ENCODE measurements at places on chromosomes 2 and 18.

DNA sequence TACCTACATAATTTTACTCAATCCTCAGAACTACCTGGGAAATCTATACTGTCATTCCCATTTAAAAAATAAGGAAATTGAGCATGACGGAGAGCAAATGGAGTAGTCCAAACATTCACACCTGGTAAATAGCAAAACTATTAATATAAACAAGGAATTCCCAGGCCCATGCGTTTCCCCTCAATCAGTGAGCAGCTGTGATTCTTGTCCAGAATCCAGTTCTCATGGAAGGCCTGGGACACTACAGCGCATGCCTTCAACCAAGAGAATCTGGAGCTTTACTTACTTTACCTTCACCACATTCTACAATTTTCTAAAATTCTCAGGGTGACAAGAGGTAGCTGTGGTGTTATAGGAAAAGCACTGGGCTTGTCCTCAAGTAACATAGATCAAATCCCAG lies 259.0 kb downstream of the LRATD1 start:
- DNase-seq: no peak

DNA sequence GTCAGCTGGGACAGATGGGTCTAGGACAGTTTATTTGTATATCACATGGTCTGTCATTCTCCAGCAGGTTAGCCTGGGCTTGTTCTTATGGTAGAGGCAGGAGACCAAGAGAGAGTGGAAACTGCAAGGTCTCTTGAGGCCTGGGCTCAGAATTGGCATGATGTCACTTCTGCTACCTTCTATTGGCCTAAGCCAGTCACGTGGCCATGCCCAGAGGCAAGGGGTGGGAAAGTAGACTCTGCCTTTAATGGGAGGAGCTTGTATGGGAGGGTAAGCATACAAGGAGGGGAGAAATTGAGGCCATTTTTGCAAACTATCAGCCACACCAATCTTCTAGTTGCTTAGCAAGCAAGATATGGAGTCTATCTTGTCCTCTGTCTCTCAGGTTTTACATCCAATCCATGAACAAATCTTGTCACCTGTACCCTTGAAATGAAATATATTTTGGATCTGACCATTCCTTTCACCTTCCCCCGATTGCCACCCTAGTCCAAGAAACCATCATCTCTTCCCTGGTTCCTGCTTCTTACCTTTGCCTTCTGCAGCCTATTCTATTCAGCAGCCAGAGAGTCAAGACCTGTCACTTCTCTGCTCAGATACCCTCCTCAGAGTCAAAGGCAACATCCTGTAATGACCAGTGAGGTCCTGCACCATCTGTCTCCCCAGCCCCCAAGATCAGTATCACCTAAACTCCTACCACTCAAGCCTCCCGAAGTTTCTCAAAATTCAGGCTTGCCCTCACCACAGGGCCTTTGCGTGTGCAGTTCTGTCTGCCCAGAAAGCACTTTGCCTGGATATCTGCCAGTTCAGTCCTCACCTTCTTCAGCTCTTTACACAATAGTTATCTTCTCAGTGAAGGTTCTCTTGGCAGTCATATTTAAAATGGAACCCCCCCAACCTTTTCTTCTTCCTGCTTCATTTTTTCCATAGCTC lies 240.0 kb downstream of the LOXHD1 start:
- no peak for DNase-seq

GRCh38 chr18:26909599-26910290 lies 44.2 kb upstream of the AQP4 start:
- peak; percentile 79 for DNase-seq

GRCh38 chr2:120485096-120485495 lies 139.2 kb downstream of the INHBB start:
- no peak for DNase-seq

GRCh38 chr18:13712400-13713131 lies 13.8 kb downstream of the FAM210A start:
- DNase-seq: no peak

DNA sequence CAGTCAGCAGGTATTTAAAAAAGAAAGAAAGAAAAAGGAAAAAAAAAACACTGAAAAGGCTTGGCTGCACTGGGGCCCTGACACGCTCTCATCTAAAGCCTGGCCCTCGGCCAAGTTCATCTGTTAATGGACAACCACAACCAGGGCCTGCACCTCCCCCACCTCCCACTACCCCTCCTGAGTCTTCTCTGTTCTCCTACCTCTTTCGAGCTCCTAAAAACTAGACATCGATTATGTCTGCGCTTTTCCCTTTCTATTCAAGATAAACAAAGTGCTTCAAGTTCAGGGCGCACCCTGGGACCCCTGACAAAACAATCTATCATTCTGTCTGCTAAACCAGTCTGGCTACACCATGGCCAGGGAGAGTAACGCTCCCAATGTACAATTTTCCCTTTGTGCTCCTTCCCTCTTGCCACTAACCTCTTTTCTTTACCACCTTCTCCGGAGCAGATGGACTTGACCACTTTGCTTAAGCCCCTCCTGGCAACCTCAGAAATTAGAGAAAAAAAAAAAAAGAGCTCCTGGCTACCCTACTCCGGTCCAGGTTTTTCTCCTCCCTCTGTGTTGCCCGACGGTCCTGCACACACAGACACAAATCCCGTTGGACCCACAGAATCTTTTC lies 22.7 kb downstream of the BCL11A start:
- DNase-seq: no peak

GRCh38 chr2:23900541-23901322 lies 26.2 kb downstream of the ATAD2B start:
- peak; percentile 36 for DNase-seq

DNA sequence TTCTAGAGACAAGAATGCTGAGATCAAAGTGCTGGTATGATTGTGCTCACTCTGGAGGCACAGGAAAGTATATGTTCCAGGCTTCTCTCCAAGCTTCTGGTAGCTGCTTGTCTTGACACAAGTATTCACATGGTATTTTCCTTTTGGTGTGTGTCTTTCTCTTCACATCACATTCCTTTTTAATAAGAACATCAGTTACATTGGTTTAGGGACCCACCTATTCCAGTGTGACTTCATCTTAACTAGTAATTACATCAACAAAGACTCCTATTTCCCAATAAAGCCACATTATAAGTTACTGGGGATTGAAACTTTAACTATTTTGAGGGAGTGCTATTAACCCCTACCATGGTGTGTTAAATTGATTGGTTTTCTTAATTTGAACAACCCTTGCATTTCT lies 119.1 kb downstream of the FSIP2 start:
- DNase-seq: no peak

- no peak for DNase-seq
Observed at GRCh38 chr18:9249254-9249653, 85.3 kb upstream of the TWSG1 start.

- DNase-seq: no peak
Observed at GRCh38 chr2:12694990-12695774, 21.6 kb upstream of the TRIB2 start.

- DNase-seq: peak; percentile 29
Observed at GRCh38 chr2:117936871-117937428, 76.9 kb downstream of the CCDC93 start.

- no peak for DNase-seq
Observed at GRCh38 chr2:45789317-45789716, 137.8 kb downstream of the PRKCE start.

DNA sequence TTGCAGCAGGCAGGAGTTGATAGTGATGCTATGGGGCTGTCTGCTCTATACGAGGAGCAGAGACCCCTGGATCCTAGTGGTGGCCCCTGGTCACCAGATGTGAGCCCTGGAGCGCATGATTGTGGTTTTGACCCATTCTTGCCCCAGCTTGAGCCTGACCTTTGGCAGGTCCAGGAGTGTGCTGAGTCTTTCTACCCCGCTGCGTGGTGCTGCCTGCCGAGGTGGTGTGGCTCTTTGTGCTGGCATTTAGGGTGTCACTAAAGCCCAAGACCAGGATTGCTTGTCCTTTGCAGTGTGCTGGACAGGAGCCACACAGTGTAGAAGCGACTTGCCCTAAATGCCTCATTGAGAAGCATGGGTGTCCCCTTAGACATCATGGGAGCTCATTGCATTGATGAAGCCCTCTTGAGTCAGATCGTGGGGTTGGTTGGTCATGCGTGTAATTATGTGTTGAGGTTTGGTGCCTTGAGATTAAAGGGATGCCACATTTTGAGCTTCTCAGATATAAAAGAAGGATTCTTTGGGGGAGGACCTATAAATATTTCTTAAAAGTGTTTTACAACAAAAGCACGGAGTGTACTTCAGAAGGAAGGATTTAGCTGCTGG lies 88.3 kb downstream of the AGAP1 start:
- DNase-seq: no peak

DNA sequence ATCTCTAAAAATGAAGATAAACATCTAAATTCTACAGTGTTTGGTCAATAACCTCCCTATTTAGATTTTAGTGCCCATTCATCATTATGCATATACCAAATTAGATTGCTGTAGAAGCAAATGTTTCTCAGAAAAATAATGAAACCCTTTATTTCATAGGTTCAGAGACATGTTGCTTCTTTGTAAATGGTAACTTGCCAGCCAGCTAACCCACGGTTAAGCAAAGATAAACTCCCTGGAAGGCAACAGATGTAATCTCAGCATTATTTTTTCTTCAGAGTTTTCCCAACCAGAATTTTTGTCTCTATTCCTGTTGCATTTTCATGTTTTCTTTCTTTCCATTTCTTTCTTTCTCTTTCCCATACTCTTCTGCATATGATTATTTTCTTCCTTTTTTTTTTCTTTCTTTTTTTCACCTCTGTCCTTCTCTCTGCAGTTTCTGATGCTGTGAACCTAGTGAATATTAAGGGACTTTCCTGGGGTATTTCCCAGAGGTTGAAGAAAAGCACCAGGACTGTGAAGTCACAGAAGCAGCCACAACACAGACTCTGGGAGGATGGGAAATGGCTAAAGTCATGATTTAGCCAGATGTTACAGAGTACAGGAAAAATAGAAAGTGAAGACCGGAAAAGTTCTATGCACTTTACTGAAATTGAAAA lies 50.0 kb upstream of the DSG1 start:
- no peak for DNase-seq

- no peak for DNase-seq
Observed at GRCh38 chr2:165725421-165725820, 68.6 kb downstream of the GALNT3 start.

- no peak for DNase-seq
Observed at GRCh38 chr2:67667054-67667908, 270.1 kb downstream of the ETAA1 start.

GRCh38 chr2:228017784-228018183 lies 146.4 kb downstream of the DAW1 start:
- peak; percentile 56 for DNase-seq

GRCh38 chr2:85184231-85184630 lies 51.0 kb downstream of the TCF7L1 start:
- DNase-seq: no peak
